ENCODE measurements at places on chromosomes 7 and 10.

DNA sequence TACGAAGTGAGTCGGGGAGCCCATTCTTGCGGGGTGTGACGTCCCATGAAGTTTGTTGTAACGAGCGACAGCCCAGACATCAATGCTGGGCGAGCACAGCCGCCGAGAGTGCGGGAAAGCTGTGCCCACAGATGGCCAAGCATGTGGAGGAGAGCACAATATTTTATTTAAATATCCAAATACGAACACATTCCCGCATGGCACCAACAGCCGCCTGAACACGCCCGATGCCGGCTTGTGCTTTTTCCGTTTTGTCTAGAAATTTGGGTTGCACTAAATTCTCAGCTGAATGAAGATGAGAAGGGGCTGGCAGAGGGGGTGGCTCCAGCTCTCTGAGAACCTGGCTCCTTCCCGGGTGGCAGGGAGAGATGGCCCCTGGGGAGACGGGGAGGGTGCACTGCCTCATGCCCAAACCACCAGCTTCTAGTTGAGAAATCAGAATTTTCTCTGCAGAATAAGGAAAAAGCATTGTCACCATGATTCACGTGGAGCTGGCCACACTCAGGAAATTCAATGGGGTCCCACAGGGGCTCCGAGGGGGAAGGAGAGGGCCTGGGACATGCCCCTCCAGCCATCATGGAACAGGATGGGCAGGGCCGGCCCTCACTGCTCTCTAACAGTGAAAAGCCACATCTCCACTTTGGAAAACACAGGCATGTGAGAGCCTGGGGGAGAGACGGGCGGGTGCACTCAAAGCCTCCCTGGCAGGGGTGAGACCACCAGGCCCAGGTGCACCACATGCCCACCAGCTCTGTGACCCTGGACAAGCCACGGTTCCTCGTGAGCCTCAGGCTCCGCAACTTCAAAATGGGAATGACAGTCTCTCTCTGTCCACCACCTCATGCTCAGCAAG is 48.3 kb downstream of the EBF3 start:
- DNase-seq = no peak

DNA sequence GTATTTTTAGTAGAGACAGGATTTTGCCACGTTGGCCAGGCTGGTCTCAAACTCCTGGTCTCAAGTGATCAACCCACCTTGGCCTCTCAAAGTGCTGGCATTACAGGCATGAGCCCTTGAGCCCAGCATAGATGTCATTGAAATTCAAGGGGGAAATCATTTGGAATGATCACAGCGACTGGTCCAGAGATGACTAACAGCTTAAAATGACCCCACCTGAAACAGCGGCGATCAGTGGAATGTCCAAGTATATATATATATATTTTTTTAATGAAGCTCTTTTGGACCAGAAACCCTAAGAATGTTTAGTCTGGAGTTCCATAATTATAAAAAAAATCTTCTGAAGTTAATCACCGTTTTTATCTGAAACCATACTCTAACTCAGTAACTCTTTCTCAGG is 12.5 kb upstream of the AKR1E2 start:
- no peak for DNase-seq

DNA sequence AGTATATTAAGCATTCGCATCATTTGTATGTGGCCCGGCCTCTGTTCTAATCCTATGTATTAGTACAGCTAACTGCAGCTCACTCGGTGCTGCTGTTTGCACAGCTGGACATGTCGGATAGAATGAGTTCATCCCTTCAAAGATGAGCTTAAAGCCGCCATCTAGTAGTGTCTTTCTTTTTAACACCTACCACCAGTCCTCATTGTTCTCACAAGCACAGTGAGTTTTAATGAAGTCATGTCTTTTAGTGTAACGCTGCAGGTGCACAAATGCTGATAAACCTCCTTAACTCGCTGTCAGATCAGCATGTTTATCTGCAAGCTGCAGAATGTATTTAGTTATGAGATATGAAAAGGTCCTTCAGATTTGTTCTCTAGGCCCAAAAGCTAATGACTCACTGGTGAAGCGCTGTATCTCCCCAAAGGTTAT is 247.5 kb downstream of the MTERF1 start:
- DNase-seq = peak; percentile 26

DNA sequence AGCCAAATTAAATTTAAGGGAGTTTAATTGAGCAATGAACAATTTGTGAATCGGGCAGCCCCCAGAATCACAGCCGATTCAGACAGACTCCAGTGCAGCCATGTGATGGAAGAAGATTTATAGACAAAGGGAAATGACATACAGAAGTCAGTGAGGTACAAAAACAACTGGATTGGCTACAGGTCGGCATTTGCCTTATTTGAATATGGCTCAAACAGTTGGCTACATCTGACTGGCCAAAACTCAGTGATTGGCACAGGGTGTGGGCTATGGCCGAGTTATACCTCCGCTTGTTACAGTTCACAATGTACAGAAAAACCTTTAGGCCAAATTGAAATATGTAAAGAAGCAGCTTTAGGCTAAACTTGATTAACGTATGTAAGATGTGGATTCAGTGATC is 30.8 kb upstream of the EIF4H start:
- DNase-seq = no peak

GRCh38 chr7:31027161-31027965 is 24.7 kb upstream of the ADCYAP1R1 start:
- DNase-seq = no peak

DNA sequence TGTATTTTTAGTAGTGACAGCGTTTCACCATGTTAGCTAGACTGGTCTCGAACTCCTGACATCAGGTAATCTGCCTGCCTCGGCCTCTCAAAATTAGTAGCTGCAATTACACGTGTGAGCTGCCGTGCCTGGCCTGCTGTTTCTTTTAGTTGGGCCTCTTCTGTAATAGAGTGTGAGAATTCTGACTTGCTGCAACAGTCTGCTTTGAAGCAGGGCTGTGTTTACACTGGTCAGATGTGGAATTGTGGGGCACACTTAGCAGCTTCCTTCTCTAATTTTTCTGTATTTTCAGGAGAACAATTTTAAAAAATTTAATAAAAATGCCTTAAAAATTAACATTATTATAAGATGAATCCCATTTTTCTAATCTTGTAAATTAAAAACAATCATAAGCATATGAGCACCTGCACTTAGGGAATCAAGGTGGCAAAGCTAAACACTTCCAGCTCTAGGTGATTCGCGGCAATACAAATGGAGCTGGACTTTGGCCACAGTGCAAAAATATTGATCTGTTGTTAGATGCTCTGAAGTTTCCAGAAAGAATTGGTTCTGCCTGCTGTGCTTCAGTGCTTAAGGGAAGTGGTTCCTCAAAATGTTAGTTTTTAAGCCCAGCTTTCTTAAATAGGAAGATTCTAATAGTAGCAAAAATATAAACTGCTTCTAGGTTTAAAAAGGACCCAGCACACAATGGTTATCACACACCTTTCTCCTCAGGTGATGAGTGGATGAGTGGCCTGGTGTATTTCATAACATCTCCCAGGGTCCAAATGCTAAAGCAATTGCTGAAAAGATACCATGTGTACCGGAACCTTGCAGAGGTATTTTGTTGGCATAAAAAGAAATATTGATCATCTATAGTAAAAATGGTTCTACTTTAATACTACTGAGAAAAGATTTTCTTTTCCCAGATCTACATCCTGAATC is 63.5 kb upstream of the ATRNL1 start:
- DNase-seq = no peak

DNA sequence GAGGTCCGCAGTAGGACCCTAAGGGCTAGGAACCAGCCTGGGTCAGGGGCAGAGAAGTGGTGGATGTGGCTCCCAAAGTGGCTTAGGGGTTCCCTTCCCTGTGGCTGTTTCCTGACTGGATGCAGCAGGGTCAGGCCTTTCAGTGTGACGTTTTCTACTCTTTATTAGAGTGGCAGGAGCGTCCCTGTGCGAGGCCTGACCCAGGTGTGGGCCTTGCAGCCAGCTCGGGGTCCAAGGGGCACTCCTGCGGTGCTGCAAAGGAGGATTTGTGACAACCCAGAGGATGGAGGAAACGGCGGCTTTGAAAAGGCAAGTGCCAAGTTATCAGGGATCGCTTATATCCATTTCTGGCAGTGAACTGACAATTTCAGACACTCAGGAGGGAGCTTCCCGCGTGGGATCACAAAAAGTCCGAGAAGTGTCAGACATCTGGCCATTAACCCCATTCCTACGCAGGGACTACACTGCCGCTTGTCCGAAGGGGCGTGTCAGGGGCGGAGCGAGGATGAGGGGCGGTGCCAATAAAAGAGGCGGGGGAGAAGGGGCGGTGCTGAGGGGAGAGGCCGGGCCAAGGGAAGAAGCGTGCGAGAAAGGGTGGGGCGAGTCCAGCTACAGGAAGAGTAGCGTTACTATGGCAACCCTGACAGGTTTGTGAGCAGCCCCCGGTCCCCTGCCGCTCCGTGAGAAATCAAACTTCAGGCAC is 98.8 kb upstream of the ZNF722 start:
- peak; percentile 26 for DNase-seq

GRCh38 chr7:112080978-112081377 is 125.2 kb downstream of the DOCK4 start:
- no peak for DNase-seq

GRCh38 chr7:114472896-114473512 is 58.4 kb downstream of the FOXP2 start:
- no peak for DNase-seq

DNA sequence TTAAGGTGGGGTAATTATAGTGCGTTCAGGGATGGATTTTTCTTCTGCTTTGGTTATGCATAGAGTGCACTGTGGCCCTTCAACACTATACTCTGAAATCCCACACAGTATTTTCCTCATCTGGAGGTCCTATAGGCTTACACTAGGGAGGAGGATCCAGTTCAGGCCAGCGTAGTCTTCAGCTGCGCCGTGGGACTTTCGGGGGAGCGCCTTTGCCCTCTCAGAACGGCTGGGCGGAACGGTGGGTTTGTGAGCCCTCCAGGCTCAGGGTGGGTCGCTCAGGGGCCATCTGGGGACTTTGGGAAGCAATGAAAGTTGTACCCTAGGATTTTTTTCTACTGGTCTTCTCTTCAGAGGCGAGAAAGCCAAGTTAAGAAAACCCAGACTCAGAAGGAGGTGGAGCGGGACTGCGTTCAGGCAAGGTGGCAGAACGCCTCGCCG is 652 bp upstream of the VPS26A start:
- DNase-seq = no peak

DNA sequence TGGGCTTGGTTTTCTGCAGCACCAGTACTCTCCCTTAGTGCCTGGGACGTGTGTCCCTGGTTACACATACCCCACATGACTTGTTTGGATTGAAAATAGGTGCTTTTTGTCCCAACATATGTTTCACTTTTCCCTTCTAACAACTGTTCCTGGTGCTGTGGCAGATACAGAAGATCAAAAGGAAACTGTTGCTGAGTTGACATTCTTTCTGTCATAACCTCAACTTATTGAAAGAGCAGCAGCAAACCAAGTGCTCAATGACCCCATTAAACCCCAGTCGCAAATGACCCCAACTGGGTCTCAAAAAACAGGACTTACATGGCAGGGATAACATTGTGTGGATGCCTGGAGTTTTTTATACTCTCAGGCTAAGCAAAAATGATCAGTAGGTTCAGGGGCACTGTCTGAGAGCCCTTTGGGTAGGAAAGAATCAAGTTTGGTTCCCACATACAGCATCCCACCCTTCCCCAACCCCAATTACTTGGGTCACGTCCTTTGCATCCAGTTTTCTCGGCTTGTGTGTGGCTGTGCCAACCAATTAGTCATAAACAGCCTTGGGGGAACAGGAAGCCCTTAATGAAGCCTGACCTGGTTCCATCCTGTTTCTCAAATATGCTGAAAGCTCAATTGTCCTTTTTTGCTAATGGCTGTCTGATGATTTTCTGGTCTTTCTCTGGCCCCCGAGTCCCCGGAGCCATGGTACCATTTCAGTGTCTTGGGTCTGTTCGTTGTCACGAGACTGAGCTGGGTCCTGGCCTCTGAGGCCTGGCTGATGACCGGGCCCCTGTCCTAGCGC is 4.9 kb downstream of the HKDC1 start:
- DNase-seq = no peak

DNA sequence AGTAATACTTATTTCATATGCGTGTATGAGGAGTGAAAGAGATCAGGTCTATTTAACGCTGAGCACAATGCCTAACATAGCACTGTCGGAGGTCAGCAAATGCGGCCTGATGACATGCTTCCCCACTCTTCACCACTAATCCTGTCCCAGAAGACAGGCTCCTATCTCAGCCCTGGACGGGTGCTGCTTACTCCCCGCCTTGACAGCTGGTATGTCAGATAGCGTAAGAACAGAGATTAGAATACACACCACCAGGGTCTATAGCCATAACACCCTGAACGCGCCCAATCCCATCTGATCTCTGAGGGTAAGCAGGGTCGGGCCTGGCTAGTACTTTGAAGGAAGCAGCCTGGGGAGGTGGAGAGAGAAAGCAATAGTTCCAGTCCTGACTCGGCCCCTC is 32.3 kb upstream of the TM9SF3 start:
- no peak for DNase-seq

DNA sequence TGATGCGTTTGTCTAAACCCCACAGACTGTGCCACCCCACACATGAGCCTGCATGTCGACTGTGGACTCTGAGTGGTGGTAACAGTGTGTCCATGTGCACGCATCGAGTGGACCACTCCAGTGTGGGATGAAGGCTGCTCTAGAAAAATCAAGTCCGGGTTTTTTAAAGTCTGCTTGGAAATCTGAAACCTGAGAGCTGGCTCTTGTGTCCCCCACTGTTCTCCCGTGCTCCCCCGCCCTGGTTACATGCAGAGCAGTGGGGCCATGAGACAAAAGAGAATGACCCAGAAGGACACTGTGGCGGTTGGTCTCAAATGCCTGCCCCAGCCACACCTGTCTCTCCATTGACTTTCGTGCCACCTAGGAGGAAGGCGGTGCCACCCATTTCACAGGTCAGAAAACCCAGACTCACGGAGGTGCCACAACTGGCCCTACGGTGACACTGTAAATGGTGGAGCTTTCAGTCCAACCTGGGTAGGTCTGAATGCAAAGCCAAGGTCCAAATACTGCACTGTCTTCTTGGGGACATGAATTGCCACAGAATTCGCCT is 27.3 kb upstream of the PWWP2B start:
- no peak for DNase-seq

GRCh38 chr7:123847868-123848267 is 2.9 kb downstream of the HYAL4 start:
- no peak for DNase-seq

GRCh38 chr7:50497068-50497642 is 47.0 kb upstream of the FIGNL1 start:
- no peak for DNase-seq

DNA sequence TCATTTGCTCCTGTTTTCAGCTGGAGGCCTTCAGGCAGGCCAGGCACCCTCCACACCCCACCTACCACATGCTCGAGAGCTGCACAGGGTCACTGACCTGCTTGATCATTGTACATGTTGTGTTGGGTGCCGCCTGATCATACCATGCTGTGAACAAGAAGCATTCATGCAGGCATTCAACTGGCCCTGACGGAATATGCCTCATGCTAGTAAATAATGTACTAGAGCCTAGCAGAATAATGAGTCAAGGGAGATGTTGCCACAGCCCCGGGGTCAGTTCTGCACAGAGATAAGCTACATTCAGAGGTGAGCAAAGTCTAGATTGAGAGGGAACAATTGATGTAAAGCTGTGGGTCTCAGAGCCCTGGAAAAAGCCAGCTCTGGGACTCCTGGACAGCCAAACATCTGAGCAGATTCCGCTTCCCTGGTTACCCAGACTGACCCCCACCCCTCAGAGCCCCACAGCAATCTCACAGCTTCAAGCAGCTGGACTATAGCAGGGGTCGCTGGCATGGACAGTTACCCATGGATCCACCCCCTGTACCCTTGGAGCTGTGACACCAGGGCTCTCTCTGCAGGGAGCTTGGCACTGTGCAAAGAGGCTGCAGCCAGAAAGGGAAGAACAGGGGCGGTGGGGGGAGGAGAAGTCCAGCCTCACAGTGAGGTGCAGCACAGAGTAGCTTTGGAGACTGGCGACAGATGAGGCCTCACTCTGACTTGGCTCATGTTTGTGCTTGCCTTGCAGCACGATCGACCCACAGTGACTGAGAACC is 86.6 kb downstream of the FRMPD2 start:
- no peak for DNase-seq

Data from NCI-H774 (cell line).